Peyer's patch (tissue), 4 donors: ENCODE measurements at places on chromosomes 2 and 18. TPM values are rescaled to one million over a fixed set of nuclear protein-coding genes. Genes with fewer than 3 reads are reported as not detected.

CD28 gene
- 0.67 TPM for total RNA-seq

GRCh38 chr2:113376253-113376912 lies 61.1 kb upstream of the ZNG1B start:
- DNase-seq, result no peak

- DNase-seq, result no peak
Observed at GRCh38 chr18:8006979-8007378, 439.9 kb downstream of the PTPRM start.

GRCh38 chr2:219457784-219458369 lies 23.2 kb downstream of the SPEG start:
- no peak for DNase-seq

RAB31 gene
- 17.7 TPM for total RNA-seq

DNA sequence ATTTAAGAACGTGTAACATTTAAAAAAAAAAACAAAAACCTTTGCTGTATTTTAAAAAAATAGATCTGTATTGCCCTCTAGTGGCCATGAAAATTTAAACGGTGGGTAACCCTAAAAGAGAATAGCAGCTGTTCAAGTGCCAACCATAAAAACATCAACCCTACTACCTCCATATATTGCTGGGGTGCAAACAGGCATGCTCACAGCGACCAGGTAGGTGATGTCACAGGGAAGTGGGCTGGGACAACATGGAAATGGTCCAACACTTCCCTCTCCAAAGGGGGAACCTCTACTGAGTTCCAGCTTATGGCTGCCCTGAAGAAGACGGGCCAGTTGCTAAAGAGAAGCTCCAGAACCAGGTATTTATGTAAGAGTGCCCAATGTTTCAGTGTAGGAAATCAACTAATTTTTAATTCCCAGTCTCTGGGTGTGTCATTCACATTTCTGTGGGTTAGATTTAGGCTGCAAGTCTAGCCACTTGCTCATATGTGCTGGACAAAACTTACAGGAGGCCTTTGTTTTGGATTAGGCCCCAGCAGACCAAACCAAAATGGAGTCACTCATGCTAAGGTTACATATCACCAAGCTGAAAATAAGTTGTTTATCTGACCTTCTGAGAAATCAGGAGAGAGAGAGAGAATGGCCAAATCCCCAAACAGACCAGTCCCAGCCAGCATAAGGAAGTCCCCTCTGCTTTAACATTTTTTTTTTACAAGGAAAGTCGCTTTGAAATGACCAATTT lies 54.5 kb downstream of the SKA1 start:
- DNase-seq, result no peak

NTSR2 gene
- not detected for total RNA-seq

DNA sequence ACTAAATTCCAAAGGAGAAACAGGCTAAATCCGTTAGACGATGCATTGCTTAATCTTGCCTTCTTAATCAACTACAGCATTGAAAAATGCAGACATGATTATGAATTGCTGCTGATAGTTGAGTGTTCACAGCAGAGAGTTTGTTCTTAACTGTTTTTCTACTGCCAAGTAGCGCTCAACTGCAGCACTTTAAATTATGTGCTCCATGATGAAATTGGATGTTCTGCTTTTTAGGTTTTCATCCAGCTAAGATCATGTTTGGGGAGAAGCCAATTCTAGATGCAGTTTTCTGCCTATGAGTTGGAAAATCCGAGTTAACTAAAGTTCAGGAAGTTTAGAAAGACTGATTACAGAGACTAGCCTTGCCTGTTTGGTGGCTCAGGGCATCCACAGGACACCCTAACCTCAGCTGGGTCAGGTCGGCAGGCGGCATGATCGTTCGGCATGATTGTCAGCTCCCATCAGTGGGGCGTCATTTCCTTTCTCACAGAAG lies 119.4 kb upstream of the PIEZO2 start:
- no peak for DNase-seq

SOCS6 gene
- total RNA-seq, result 38.8 TPM

DNA sequence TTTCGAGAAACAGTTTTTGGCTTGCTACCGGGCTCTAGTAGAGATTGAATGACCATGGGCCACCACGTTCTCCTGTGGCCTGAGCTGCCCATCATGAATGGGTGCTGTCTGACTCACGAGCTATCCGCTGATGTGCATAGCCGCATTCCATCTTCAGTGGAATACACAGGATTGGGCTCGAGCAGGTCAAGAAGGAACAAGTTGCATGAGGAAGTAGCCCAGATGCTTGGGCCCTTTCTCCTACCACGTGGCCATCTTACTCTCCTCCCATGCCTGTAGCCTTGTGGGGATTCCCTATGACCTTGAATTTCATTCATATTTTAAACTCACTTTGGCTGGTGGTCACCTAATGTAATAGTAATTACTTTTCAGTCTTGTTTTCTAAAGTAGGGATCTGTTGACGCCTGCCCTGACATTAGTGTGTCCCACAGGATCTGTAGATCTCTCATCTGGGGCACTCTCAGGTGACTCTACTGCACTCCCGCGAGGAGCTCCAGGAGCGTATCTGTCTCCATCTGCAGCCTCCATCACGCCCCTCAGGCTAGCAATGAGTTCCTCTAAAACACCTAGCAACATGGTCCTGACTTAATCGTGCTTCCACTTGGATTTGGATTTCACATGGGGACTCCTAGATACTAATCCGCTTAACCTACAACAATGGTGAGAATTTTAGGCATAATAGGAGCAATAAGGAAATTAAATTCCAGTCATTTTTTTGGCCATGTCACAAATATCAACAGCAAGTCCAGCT lies 67.8 kb downstream of the PSMG2 start:
- no peak for DNase-seq

GPN1 gene
- 15.5 TPM for total RNA-seq

- no peak for DNase-seq
Observed at GRCh38 chr2:26938399-26939118, 31.9 kb upstream of the MAPRE3 start.

DNA sequence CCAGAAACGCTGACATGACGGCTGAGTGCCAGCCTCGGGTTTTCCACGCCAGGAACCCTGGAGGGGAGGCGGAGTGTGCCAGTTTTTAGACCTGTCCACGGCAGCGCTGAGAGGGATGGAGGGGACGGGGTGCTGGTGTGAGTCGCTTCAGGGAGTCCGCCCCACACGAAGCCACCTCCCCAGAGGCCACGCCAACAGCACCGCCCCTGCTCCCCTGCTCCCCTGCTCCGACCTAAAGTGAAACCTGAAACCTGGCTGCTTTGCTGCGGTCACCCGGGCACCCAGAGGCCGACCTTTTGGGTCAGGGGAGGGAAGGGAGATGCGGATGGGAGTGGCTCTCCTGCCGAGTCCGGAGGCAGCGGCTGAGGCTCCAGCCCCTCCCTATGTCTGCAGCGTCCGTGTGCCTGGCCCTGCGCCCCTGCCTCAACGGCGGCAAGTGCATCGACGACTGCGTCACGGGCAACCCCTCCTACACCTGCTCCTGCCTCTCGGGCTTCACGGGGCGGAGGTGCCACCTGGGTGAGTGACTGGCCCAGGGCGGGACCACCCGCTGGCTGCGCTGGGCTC lies 38.1 kb downstream of the SNED1 start:
- peak; percentile 82 for DNase-seq

GRCh38 chr2:71070294-71071093 lies 2.0 kb downstream of the NAGK start:
- peak; percentile 42 for DNase-seq

TRIM54 gene
- 0.54 TPM for total RNA-seq

GRCh38 chr2:53886406-53887280 lies 26.9 kb upstream of the GPR75 start:
- DNase-seq, result no peak

DNA sequence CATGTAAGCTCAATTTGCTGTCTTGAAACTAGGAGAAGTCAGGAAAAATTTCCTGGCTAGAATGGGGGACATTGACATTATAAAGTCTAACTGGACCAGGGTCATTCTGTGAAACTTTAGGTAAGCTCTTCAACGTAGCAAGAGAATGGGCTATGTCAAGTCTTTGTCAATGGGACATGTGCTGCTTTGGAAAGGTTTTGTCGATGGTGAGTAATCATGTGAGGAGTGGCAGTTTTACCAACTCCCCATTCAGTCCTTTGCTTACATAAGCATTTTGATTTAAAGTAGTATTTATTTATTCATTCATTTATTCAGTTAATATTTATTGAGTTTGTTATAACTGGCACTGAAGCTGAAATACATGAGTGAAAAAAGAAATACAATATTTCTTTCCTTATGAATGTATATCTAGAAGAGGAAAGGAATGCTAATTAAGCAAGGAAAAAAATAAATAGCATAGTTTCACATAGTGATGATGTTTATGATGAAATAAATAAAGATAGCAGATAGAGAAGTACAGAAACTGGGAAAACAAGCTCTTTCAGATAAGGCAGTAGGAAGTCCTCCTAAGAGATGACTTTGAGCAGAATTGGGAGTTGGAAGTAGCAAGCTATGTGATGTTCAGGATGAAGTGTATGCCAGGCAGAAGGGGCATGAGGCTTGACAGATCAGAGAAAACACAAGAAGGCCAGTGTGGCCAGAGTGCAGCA lies 25.4 kb upstream of the RAB27B start:
- DNase-seq, result no peak

GRCh38 chr18:75915941-75916623 lies 488.6 kb upstream of the SMIM21 start:
- no peak for DNase-seq

FN1 gene
- 75.5 TPM for total RNA-seq

GRCh38 chr18:48034651-48035555 lies 104.4 kb upstream of the SMAD2 start:
- DNase-seq, result no peak

GRCh38 chr2:29848566-29849310 lies 72.6 kb downstream of the ALK start:
- DNase-seq, result no peak

- no peak for DNase-seq
Observed at GRCh38 chr18:34697891-34698290, 12.2 kb upstream of the DTNA start.

TMEM198 gene
- total RNA-seq, result 6.6 TPM

GRCh38 chr2:14563324-14563723 lies 69.2 kb upstream of the LRATD1 start:
- no peak for DNase-seq

GRCh38 chr2:159053161-159054031 lies 85.0 kb downstream of the TANC1 start:
- no peak for DNase-seq

- DNase-seq, result peak; percentile 57
Observed at GRCh38 chr2:105798595-105798994, 53.9 kb downstream of the NCK2 start.

GRCh38 chr2:218438596-218438995 lies 19.7 kb downstream of the VIL1 start:
- peak; percentile 44 for DNase-seq

GRCh38 chr18:5966514-5966913 lies 71.2 kb upstream of the TMEM200C start:
- DNase-seq, result no peak

GRCh38 chr18:61833387-61833786 lies 59.4 kb downstream of the RNF152 start:
- DNase-seq, result no peak

NAT8 gene
- 25.4 TPM for total RNA-seq

DNA sequence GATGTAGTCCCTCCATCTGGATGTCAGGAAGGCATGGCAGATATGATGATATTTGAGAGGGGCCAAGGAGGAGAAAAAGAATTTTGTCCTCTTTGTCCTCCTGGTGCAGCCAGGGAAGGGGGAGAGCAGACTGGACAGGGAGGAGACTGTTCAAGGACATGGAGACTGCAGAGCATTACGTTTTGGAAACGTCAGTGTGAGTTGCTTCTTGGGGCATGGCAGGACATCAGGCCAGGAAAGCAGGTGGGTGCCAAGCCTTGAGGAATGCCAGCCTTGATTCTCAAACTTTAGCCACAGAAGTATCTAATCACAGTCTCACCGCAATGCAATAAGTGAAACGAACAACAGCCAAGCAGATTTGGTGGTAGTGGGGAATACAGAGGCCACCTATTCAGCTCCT lies 66.2 kb downstream of the BMP10 start:
- DNase-seq, result no peak

DNA sequence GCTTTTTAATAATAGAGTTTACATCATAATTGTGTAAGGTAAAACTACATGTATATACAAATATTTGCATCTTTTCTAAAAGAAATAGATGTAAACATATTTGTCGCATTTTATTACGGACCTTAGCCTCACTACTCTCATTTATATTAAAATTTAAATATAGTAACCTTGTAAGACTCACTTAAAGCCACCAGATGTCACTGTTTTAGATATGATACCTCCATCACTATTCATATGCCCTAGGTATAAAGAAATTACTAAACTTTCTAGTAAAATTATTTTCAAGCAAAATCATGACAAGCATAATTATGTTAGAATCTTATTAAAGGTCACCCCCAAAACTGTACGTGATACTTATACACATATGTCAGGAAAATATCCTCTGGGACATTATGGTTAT lies 674.3 kb upstream of the REG3G start:
- DNase-seq, result no peak

ELOA2 gene
- total RNA-seq, result not detected

SMCHD1 gene
- total RNA-seq, result 204 TPM

HJURP gene
- total RNA-seq, result 6.3 TPM

- DNase-seq, result no peak
Observed at GRCh38 chr2:161088658-161089350, 71.4 kb upstream of the TANK start.

- no peak for DNase-seq
Observed at GRCh38 chr18:42508683-42509296, 553.8 kb downstream of the PIK3C3 start.

DNA sequence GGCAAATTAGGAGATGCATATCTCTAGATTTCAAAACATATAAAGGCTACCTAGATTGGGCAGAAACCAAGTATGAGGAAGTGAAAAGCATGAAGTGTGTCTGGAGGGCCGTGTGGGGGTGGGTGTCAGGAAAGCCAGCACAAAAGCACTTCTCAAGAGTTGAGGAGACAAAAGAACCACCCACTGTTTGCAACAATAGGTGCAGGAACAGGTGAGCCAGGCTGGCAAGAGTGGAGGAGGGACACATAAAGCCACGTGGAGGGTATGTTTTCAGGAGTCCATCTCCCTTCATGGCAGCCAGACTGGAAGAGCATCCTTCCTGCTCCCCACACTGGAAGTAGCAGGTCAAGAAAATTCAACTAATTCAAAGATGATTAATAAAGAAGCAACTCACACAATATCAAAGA lies 96.4 kb downstream of the CERS6 start:
- peak; percentile 29 for DNase-seq

LCT gene
- 73.5 TPM for total RNA-seq

DNA sequence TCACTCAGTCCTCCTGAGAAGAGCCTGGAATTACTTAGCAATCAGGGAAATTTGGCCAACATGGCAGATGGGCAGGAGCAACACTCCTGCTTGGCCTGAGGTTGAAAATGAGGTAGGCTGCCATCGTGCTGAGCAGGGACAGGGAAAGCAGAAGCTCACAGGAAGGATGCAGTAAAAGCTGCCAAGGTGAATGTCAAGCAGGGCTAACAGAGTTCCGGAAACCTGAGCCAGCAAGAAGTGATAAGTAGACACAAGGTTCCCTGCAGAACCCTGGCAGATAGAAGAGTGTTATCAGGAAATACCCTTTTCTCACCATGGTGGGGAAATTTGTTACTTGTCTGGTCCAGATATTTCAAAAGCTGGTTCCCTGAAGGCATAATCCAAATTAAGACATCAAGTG lies 454.3 kb upstream of the MEX3C start:
- DNase-seq, result no peak

CELF4 gene
- total RNA-seq, result not detected

EN1 gene
- total RNA-seq, result not detected
